ENCODE measurements at places on chromosomes 2 and 18. TPM values are rescaled to one million over a fixed set of nuclear protein-coding genes. Genes with fewer than 3 reads are reported as not detected.

The SLC5A7 gene
- total RNA-seq, result not detected

The CIB4 gene
- not detected for total RNA-seq

GRCh38 chr18:36365836-36366775 is 68.6 kb downstream of the FHOD3 start:
- H3K4me3 ChIP-seq, result no peak overlapping the region
- no peak for DNase-seq
- H3K27ac ChIP-seq, result no peak overlapping the region
- H3K36me3 ChIP-seq, result no peaks in the 10 kb centered on the region

- H3K4me3 ChIP-seq, result no peak overlapping the region
- DNase-seq, result no peak
- no peaks in the 10 kb centered on the region for H3K36me3 ChIP-seq
- H3K27me3 ChIP-seq, result peaks cover 2% of the 10 kb centered on the region
Measured at GRCh38 chr2:215293879-215294278, 18.0 kb upstream of the ATIC start.

DNA sequence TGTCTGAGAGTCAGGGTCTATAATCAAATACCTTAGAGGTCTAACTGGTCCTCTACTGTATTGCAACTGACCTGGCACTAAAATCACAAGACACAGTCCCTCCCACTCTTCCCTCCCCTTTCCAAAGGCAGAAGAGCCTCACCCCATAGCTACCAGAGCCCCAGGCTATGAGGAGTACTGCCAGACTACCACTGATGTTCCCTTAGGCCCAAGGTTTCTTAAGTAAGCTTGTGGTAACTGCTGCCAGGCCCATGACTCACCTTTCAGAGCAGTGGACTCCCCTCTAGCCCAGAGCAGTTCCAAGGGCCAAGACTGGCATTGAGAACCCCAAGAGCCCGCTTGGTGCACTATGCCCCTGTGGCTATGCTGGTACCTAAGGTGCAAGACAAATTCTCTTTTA is 1193.4 kb downstream of the DSC3 start:
- no peak overlapping the region for H3K27ac ChIP-seq
- H3K36me3 ChIP-seq, result no peaks in the 10 kb centered on the region
- no peak for DNase-seq
- no peaks in the 10 kb centered on the region for H3K27me3 ChIP-seq
- H3K4me1 ChIP-seq, result no peaks in the 10 kb centered on the region
- no peak overlapping the region for H3K4me3 ChIP-seq
